ENCODE measurements at places on chromosomes 7 and 10.

DNA sequence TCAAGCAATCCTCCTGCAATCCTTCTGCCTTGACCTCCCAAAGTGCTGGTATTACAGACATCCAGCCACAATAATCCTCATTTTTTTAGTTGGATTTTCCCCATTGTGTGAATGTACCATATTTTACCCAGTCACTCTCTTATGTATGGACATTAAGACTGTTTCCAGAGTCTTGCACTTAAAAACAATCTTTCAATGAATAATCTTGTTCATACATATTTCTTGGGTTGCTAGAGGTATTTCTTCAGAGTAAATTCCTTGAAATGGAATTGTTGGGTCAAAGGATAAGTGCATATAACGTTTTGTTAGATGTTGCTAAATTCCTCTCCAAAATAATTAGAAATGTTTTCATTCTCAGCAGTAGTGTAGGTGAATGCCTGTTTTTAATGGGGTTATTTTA is 283.1 kb upstream of the KAT6B start:
- DNase-seq, result no peak

GRCh38 chr7:36217961-36218284 is 64.9 kb downstream of the EEPD1 start:
- DNase-seq, result no peak

DNA sequence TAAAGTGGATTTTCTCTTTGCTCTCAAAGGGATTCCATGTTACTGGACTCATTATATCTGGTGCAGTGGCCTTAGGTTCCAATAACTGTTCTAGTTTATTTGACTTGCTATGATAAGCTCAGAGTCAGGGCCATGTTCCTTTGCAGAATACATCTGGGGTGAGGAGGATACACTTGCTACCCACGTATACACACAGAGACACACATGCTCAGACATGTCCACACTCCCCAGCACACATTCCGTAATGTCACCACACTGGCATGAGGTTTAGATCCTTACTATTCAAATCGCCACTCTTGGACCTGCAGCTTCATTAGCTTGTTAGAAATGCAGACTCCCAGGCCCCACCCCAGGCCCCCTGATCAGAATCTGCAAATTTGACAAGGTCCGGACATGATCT is 195.3 kb downstream of the BMPER start:
- no peak for DNase-seq

DNA sequence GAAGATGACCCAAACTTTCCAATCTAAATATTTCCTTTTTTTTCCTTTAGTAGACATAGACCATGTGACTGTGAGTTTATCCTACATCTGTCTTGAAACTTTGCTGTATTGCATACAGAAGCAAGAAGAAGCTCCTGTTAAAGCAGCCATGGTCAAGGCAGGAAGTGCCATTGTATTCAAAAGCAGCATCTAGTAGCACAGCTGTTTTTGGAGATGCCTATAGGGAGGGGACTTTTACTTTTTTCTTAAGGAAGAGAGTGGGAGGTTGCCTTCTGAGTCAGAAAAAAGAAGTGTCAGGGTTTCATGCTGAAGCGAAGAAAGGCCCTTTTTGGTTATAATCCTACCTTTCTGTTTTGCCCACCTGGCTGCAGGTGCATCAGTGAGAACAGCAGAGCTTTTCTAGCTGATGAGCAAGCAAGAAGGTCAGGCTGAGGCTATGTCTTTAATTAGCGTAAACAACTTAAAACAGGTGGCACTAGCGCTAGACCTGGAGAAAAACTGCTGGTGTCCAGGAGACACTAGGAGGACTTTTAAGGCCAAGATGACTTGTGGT is 234.1 kb upstream of the AGK start:
- no peak for DNase-seq

GRCh38 chr7:149723082-149723767 is 50.2 kb downstream of the ZNF467 start:
- no peak for DNase-seq

GRCh38 chr7:154353355-154353767 is 301.2 kb downstream of the DPP6 start:
- DNase-seq, result no peak

- no peak for DNase-seq
Measured at GRCh38 chr7:121576148-121576917, 180.2 kb upstream of the FAM3C start.

DNA sequence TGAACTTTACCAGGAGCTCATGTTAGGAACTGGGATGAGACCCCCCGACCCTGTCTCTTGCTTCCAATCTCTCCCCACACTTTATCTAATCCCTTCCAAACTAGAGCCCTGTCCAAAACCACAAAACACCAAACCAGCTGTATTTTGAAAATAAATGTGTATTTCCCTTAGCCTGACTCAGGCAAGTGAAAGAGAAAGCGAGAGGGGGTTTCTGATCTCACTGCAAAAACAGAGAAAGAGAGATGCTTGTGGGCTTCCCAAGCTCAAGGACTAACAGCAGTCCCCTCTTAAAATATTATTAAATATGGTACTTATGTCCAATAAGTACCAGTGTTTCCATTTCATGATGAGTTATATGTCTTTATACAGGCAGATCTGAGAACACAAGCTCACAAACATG is 122.0 kb downstream of the AGMO start:
- DNase-seq, result no peak

- peak; percentile 55 for DNase-seq
Measured at GRCh38 chr7:36670585-36671431, 53.5 kb downstream of the AOAH start.

DNA sequence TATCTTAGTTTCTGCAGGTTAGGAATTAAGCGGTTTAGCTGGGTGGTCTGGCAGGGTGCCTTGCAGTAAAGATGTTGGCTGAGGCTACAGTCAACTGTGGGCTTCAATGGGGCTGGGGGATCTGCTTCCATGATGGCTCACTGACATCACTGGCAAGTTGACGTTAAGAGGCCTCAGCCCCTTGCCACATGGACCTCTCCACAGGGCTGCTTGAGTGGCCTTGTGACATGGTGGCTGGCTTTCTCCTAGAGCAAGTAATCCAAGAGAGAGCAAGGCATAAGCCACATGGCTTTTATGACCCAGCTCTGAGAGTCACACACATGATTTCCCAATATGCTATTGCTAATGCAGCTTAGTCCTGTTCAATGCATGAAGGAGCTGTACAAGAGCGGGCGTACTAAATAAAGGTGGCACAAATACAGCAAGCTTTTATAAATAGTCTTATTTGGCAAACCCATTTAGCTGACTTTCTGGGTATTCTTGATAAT is 109.1 kb downstream of the SEPTIN7 start:
- no peak for DNase-seq

DNA sequence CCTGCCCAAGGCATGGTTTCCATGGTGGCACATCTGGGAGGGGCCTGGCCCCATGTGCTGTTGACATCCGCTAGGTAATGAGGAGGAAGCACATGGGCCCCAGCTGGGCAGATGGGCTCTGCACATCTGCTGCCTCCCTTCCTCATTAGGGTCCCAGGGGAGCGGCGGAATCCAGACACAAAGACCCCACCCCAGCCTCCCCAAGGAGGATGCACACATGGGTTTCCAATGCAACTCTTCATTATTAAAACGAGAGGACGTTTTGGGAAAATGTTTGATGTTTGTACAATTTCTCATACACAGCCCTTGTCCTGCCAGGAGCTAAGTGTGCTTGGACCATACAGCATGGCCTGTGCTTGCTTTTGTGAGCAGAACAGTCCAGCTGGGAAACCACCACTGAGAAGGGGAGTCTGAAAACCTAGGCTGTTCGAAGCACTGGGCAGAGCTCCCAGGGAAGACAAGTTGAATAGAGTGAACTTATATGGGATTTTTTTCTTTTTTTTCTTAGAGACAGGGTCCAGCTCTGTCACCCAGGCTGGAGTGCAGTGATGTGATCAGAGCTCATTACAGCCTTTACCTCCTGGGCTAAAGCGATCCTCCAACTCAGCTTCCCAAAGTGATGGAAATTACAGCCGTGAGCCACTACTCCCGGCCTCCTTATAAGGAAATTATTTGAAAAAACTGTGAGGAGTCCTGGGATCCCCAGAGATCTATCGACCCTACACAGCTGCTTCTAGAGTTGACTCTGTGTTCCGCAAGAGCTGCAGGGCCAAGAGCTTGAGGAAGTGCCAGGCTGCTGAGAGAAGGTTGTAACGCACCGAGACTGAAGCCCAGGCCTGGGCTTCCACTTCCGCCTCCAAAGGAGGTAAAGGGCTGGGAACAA is 23.4 kb downstream of the FAM107B start:
- DNase-seq, result no peak

GRCh38 chr7:28419716-28420115 is 7.4 kb downstream of the CREB5 start:
- peak; percentile 91 for DNase-seq

GRCh38 chr10:90167174-90168064 is 466.0 kb downstream of the KIF20B start:
- peak; percentile 79 for DNase-seq

DNA sequence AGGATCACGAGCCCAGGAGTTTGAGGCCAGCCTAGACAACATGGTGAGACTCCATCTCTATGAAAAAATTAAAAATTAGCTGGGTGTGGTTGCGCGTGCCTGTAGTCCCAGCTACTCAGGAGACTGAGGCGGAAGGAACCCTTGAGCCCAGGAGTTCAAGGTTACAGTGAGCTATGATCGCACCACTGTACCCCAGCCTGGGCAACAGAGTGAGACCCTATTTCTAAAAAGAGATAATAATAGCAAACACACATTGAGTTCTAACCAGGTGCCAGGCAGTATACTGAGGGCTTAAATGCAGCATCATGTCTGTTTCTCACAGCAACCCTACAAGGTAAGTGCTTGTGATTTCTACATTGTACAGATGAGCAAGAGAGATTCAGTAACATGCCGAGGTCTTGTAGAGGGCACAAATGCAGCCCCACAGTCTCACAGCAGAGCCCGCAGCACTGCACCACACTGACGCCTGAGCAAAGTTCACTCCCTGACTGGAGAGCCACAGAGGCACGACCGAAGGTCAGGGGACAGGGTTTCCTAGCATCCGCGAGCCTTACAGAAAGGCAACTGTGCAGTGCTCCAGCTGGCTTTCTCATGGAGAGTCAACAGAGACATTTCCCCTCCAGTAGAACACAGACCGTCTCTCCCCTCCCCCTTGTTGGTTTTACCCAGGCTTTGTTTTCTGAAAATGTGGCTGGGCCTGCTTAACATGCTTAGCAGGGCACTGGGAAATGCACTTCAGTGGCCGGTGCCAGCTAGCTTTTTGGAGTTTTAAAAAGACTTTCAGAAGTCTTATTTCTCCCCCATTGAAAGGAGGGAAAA is 36.5 kb downstream of the PDSS1 start:
- no peak for DNase-seq

DNA sequence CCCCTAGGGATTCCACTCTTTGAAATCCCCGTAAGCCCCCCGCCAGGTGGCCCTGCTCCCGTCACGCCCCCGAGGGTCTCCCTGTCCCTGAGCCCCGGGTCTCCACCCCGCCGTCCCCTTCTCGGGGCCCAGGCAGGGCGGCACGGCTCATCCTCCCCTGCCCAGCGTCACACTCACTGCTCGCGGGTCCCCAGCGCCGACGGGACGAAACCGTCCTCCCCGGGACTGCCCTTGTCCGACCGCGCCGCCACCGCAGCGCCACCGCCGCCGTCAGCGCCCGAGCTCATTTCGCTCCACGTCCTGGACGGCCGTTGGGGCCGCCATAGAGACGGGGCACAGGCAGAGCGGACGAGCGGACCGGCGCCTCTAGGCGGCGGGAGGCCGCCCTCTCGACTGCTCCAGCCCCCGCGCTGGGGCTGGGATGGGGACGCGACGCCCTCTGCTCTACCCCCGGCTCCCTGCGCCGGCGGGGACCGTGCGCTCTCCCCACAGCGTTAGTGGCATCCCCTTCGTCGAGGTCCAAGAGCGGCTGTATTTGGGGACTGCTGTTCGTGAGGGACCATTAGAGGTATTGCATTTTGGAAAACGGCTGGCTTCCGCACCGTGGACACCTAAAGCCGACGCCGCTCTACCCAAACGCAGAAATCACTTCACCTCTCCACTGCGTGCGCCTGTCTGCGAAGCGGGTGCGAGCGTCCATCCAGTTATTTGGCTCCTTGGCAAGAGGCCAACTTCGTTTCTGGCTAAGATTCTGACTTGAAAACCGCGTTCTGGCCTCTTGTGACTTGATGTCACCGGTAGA is at the start of gene EEF1AKMT2:
EEF1AKMT2 (minus strand) TSS at position 341 of the 802 bp plus-strand sequence; CDS start at position 287, 54 bp downstream.
- peak; percentile 61 for DNase-seq

- DNase-seq, result no peak
Measured at GRCh38 chr7:96067321-96067720, 254.6 kb downstream of the SLC25A13 start.

- peak; percentile 72 for DNase-seq
Measured at GRCh38 chr10:91551856-91552255, 81.0 kb downstream of the PPP1R3C start.

- no peak for DNase-seq
Measured at GRCh38 chr10:49143249-49143648, 9.4 kb upstream of the FAM170B start.

DNA sequence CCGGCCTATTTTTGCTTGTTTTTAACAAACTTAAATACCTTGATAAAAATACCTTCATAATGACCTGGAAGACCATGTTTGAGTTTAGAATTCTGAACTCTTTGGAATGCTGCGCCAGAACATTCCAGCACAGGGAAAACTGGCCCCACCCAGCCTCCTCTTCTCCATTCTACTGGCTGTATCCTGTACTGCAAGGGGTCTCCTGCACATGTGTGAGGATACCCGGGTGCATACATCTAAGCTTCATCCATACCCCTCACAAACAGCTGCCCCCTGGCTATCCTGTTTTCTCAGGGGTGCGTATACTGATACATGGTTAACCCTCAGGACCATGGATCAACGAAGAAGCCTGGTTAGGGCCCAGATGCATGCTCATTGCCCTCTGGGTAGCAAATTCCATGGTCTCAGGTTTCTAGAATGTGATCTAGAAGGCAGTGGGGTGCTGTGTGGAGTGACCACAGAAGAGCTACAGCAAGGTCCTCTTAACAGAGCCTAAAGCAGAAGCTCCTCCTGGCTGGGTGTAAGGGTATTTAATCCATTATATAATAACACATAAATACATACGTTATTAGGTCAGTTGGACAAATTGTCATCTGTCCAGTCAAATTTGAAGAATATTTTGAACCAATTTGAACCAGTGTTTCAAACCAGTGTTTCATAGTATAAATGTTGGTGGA is 26.1 kb downstream of the HACD1 start:
- DNase-seq, result no peak

- no peak for DNase-seq
Measured at GRCh38 chr7:55152516-55152915, 133.7 kb downstream of the EGFR start.

DNA sequence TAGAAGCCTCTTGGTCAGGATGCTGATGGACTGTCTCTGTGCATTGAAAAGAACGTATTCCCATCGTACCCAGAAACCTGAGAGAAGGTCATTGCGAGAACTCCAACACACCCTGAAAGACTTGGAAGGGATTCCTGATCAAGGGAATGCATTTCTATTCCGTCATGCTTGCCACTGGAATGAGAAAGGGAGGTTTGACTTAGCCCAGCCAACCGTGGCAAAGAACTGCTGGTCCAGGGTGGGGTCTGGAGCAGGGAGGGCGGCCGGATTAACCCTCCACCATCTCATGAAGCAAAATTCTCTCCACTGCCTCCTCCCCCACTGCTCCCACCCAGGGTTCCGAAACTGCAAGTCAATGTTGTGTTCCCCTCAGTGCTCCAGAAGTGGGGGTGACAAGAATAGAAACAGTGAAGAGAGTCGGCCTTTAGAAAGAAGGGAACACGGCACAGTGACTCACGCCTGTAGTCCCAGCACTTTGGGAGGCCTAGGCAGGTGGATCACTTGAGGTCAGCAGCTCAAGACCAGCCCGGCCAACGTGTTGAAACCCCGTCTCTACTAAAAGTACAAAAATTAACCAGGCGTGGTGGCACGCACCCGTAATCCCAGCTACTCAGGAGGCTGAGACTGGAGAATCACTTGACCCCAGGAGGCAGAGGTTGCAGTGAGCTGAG is 137.5 kb upstream of the MGMT start:
- no peak for DNase-seq

- DNase-seq, result no peak
Measured at GRCh38 chr7:37352974-37353948, 95.4 kb downstream of the ELMO1 start.
